HuH-7.5 (cell line): ENCODE measurements at places on chromosomes 2 and 18.

- no peak for DNase-seq
Observed at GRCh38 chr18:8264116-8264515, 345.1 kb upstream of the RAB12 start.

GRCh38 chr18:58297198-58297597 is 253.2 kb downstream of the NEDD4L start:
- no peak for DNase-seq

- no peak for DNase-seq
Observed at GRCh38 chr2:140804700-140805260, 1326.0 kb downstream of the LRP1B start.

DNA sequence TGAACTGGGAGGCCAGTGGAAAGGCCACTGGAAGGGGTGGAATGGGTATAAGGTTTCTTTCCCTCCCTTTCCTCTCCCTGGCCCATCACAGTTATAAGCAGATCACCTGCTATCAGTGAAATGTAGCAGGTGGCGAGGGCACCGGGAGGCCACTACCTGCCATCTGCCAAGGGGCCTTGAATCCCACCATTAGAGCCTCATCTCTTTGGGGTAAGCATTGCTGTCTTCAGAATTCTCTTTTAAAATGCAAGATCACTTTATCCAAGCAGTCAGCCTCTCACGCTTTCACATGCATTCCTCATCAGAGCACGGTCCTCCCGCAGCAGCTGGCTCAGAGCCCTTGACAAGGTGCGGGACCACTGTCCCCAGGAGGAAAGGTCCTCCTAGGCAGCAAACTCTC is 268.5 kb downstream of the CELF4 start:
- DNase-seq: no peak

DNA sequence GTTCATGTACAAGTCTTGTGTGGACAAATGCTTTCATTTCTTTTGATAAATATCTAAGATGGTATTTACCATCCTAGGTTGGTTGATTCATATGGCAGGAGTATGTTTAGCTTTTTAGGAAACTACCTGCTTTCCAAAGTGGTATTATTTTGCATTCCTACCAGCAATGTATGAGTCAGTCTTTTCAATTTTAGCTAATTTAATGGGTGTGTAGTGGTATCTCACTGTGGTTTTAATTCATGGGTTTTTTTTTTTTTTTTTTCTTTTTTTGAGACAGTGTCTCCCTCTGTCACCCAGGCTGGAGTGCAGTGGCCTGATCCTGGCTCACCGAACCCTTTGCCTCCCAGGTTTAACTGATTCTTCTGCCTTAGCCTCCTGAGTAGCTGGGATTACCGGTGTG is 4.2 kb downstream of the ZNF512 start:
- no peak for DNase-seq

DNA sequence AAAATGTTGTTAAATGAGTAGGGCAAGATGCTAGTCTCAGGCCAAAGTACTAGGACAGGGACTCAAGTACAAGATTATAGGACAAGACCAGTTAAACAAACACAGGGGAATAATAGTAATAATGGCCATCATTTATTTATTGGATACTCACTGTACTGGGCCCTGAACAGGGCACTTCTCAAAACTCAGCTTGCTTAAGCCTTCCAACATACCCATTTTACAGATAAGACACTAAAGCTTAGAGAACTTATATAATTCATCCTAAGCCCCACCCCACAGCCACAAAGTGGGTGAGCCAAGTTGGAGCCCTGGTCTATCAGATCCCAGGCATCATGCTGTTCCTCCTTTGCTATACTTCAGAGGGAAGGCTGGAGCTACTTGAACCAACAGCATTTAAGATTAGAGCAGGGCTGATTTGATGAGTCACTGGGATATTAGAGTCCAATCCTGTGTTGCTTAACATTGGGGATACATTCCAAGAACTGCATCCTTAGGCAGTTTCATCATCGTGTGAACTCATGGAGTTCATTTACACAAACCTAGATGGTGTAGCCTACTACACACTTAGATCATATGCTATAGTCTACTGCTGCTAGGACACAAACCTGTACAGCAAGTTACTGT is 153.6 kb downstream of the MTCL1 start:
- no peak for DNase-seq

GRCh38 chr18:6414118-6414722 is 491 bp downstream of the L3MBTL4 start:
- DNase-seq: no peak

- no peak for DNase-seq
Observed at GRCh38 chr2:182887753-182888415, 21.4 kb upstream of the FRZB start.
